Calu3 (cell line): ENCODE measurements at places on chromosomes 13 and 19. TPM values are rescaled to one million over a fixed set of nuclear protein-coding genes. Genes with fewer than 3 reads are reported as not detected.
A peak's percentile ranks its signal among the peaks of the same experiment; 100 is the strongest.

Gene PNMA8A
- 0.49 and 0.61 TPM in 2 replicates for total RNA-seq

Gene ZNF773
- 13.4 and 17.2 TPM in 2 replicates for total RNA-seq

Gene CD37
- total RNA-seq = not detected in 2 replicates

Gene CLDND2
- 1.1 and 1.2 TPM in 2 replicates for total RNA-seq

Gene CAPN12
- 14.5 and 14.7 TPM in 2 replicates for total RNA-seq

Gene ZNF616
- total RNA-seq = 8.9 and 9.2 TPM in 2 replicates

Gene OR7A5
- not detected in 2 replicates for total RNA-seq

Gene FFAR2
- total RNA-seq = not detected in 2 replicates

Gene SHISA2
- total RNA-seq = 14.9 and 23.2 TPM in 2 replicates

Gene CCDC122
- 6.1 and 6.2 TPM in 2 replicates for total RNA-seq

Gene SMIM44
- total RNA-seq = not detected in 2 replicates

Gene CYP4F11
- 2.6 and 7.2 TPM in 2 replicates for total RNA-seq

Gene ZNF568
- total RNA-seq = 4.4 and 4.9 TPM in 2 replicates

Gene KASH5
- not detected in 2 replicates for total RNA-seq

Gene SLC25A41
- 1.4 and 2.9 TPM in 2 replicates for total RNA-seq

Gene ZNF665
- total RNA-seq = not detected in 2 replicates

Gene JAK3
- total RNA-seq = not detected in 2 replicates

- DNase-seq = peak; percentile 57
Observed at GRCh38 chr13:45393941-45394570, 24.1 kb downstream of the SLC25A30 start.

DNA sequence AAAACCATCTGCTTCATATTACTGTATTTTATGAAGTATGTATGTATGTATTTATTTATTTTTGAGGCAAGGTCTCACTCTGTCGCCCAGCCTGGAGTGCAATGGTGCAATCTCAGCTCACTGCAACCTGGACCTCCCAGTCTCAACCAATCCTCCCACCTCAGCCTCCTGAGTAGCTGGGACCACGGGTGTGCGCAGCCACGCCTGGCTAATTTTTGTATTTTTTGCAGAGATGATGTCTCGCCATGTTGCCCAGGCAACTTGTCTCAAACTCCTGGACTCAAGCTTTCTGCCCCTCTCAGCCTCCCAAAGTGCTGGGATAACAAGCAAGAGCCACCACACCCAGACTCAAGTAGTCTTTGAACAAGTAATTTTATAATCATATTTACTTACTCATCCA is 5.5 kb downstream of the KATNAL1 start:
- DNase-seq = no peak

GRCh38 chr13:86020351-86021002 is 221.3 kb upstream of the SLITRK6 start:
- DNase-seq = no peak

DNA sequence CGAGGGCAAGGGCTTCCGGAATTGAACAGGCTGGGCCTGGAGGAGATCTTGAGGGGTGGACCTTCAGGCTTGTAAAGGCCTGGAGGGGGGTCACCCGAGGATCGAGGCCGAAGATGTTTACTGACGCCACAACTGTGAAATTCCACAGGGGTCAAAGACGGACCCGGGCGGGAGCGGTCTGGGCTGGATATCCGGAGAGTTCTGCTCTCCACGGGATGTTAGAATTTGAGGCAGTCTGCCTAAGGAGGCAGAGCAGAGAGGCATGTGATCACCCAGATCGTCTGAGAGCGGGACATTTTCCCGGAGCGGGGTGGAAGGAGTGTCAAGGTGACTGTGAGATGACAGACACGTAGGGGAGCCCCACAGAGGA is 13.2 kb downstream of the KLHL26 start:
- DNase-seq = no peak

- no peak for DNase-seq
Observed at GRCh38 chr13:60944863-60945262, 470.8 kb downstream of the PCDH20 start.

- peak; percentile 53 for DNase-seq
Observed at GRCh38 chr19:33740811-33741396, 55.8 kb upstream of the KCTD15 start.

DNA sequence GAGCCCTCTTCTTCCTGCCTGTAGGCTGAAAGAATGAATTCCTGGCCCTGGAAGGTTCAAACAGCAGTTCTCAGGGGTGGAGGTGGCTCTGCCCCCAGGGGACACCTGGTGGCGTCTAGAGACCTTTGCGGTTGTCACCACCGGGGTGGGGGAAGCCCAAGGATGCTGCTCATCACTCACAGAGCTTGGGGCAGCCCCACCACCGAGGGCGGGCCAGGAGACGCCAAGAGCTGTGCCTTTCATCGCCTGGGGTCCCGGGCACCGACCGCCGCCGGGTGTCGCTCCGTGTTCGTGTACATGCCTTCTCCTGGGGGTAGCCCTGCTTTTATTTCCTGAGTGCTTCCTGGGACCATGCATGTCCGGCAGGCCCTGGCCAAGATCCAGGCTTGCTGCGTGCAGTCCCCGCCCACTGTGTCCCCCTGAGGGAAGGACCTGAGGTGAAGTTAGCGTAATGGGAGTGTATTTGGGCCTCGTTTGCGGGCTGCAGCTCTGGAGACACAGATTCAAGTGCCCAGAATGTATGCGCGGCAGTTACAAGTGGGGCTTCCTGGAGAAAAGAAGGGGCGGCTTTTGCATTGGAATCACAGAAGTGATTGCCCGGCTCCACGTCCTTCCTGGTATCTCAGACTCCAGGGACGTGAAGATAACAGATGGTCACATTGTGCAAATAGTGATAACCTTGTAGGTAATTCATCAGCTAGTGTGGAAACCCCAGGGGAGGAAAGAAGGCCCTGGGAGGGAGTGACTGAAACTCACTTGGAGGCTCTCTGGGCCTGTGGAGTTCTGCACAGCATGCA is 7.8 kb downstream of the DOT1L start:
- peak; percentile 43 for DNase-seq

- DNase-seq = no peak
Observed at GRCh38 chr13:114019367-114019766, 45.5 kb upstream of the C13orf46 start.

- DNase-seq = no peak
Observed at GRCh38 chr19:14030997-14031718, 404 bp upstream of the IL27RA start.

DNA sequence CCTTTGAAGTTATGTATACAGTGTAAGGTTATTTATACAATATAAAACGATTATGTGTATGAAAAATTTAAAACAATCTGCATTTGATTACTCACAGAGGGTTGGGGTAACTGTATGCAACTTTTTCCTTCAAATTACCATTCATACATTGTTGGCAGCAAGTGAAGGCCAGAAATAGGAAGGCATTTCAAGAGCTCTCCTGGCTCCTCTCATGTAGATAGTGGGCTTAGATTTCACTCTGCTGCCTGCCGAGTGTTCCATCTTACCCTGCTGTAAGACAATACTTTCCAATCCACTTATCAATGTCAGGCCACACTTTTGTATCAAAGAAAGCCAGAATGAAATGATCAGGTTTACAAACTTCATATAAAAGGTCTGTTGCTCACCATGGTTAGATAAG is 245.2 kb downstream of the DNAJC15 start:
- DNase-seq = no peak

DNA sequence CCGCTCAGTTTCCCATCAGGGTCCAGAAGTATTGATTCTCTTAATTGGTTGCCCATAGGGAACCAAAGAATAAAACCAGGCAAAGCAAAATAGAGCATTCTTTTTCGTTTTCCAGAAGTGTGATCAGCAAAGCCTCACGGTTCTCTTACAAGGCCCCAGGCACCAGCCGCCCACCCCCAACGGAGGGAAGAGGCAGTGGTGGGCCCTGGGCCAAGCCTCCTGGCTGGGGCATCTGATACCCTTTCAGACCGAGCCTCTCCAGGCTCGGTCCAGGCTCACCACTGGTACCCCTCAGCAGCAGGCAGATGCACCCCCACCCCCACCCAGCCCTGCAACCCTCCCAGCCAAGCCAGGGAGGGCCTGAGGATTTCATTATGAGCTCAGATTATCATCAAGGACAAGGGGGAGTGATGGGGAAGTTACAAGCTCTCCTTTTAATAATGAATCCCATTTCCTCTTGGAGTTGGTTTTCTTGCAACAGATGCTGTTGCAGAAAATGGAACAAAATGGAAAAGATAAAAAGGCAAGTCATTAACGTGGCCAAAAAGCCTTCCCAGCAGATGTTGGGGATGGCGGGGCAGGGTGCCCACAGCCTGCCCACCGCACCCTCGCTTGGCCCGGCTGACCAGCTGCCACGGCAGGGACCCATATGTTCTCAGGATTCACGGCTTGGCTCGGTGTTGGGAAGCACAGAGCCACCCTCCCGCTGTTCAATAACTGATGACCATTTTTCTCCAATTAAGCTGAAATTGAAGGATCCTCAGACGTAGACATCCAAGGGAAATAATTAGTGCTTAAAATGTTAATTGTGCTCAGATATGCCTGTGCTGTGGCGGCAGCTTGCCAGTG is 45.9 kb upstream of the KCTD15 start:
- DNase-seq = no peak

DNA sequence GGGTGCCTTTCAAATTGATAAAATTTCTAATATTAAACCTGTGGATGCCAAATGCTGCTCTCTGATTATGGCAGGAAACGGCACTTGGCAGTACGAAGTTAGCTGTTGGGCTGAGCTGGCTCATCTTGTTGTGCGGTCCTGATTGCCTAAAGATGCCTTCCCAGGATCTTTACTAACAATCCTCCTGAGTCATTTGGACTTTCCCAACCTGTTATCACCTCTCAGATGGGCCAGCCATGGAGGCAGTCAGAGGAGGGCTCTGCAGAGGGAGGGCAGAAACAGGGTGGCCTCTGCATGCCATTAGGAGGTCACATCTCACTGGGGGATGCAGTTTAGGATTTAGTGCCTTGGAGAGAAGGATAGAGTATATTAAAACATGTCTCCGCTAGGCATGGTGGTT is 27.3 kb downstream of the ALOX5AP start:
- DNase-seq = no peak

- DNase-seq = no peak
Observed at GRCh38 chr13:45296259-45296658, 44.7 kb downstream of the TPT1 start.

- peak; percentile 82 for DNase-seq
Observed at GRCh38 chr19:5403968-5404640, 51.1 kb upstream of the ZNRF4 start.

DNA sequence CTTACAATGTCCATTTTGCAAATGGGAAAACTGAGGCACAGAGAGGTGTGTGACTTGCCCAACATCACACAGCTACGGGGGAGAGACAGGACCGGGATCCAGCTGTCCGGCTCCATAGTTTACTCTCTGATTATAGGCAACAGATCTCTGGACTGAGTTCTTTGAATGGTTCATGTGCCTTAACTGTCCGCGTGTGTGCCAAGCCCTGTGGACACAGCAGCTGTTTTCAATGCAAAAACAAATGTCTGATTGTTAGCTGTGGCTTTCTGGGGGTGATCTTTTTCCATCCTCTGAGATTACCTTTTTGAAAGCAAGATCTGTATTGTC is 94.1 kb downstream of the KL start:
- no peak for DNase-seq

- DNase-seq = no peak
Observed at GRCh38 chr19:47407417-47407774, 11.9 kb downstream of the MEIS3 start.

- DNase-seq = no peak
Observed at GRCh38 chr13:27967203-27967735, 1.8 kb downstream of the CDX2 start.

- no peak for DNase-seq
Observed at GRCh38 chr13:25446261-25446660, 74.5 kb downstream of the ATP8A2 start.

GRCh38 chr19:6568816-6569215 is 22.1 kb downstream of the CD70 start:
- no peak for DNase-seq

DNA sequence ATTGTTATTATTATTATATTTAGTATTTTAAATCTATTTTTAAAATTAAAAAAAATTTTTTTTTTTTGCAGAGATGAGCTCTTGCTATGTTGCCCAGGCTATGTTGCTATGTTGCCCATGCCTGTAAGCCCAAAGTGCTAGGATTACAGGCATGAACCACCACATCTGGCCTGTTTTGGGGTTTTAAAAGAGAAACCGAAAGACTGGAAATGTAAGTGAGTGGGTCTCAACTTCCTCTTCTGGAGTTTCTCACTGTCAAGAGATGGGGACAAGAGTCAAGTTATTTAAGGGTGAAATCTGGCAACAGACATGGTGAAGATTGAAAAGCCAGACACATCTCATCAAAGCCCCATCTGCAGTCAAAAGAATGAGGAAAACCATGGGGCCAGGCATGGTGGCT is 4.2 kb upstream of the OR7G3 start:
- DNase-seq = no peak

DNA sequence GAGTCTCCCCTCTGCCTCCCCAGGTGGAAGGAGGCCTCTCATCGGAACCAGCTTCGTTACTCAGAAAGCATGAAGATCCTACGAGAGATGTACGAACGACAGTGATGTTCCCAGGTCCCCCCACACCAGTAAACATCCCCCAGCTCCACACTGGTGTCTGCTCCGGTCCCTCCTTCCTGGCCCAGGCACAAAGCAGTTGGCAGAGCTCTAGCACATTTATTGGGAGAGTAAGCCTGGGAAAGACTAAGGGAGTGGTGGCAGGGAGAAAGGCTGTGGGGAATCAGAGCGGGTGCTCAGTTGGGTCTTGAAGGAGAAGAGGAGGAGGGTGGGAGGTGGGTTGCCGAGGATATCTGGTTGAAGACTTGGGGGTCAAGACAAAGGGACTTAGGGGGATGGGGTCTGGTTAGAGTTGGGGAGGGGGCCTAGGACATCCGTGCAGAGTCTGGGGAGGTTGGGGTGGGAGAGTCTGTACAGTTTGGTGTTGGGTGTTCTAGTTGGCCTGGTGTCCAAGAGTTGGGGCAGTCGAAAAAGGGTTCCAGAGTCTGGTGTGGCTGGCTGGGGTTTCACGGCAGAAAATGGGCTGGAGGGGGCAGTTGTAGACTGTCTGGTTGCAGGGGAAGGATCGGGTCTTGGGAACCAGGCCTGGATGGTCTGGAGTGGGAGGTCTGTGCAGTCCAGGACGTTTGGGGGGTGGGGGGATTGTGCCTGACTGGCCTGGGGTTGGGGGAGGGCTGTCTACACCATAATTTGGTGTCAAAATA is 2.3 kb downstream of the HSPB6 start:
- no peak for DNase-seq

DNA sequence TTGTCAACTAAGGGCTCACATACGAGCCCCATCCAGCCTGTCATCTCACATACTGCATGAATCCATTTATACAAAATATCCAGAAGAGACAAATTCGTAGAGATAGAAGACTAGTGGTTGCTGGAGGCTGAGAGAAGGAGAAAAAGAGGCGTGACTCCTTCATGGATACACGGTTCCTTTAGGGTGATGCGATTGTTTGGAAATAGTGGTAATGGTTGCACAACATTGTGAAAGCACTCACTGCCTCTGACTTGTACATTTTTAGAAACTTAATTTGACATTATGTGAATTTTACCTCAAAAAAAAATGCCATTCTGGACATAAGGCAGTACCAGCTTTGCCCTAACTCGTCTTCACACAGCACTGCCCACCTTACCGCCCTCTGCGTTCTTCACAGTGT is 27.3 kb downstream of the IGFL1 start:
- DNase-seq = no peak

- DNase-seq = no peak
Observed at GRCh38 chr13:33087790-33088189, 71.6 kb downstream of the KL start.

- DNase-seq = peak; percentile 88
Observed at GRCh38 chr19:58544591-58545285, 874 bp downstream of the TRIM28 start.
